CD4-positive, alpha-beta T cell treated with Interleukin-6 at 100 ng/mL for 8 hours (primary cell): ENCODE measurements at places on chromosomes 2 and 18.

GRCh38 chr2:191202881-191203397 lies 42.3 kb upstream of the MYO1B start:
- DNase-seq, result no peak

- no peak for DNase-seq
Measured at GRCh38 chr18:61847164-61847791, 45.5 kb downstream of the RNF152 start.

DNA sequence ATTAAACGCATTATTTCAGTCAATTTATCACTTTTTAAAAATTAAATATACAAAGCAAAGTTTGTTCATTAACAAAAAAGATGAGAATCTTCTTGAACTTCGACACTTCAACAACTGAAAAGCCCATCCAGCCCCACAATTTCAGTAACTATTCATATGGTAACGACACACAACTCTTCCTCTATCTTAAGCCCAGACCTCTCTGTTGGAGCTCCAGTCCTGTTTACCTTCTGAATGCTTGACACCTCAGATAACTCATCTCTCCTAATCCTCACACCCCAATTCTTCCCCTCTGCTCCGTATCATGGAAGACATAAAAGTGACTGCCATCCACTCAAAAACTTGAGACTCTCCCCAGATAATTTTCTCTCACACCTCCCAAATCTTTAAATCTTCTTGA lies 12.6 kb downstream of the USP37 start:
- no peak for DNase-seq

DNA sequence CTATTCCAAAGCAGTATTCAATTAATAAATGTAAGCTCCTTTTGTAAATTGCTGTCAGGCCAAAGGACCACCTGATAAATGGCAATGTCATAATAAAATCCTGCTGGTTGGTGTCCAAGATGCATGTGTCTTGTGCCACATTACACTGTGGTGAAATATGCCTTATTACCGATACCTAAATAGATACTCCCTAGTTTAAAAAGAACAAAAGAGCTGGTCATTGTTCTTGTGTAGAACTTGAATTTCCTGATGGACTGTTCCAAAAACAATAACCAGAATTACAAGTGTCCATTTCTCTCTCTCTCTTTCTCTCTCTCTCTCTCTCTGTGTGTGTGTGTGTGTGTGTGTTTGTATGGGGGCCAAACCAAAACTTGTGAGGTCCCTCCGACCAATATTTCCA lies 13.8 kb upstream of the LPIN1 start:
- no peak for DNase-seq

DNA sequence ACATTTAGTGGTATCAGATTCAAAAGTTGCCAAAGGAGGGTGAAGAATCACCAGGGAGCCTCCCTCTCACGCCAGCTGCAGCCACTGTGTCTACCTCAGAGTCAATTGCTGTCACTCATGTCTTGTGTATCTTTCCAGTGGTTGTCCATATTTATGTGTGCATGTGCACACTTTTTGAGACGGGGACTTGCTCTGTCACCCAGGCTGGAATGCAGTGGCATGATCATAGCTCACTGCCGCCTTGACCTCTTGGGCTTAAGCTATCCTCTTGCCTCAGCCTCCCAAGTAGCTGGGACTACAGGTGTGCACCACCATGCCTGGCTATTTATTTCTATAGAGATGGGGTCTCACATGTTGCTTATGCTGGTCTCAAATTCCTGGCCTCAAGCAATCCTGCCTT lies 4.0 kb downstream of the MOCOS start:
- DNase-seq, result no peak

- no peak for DNase-seq
Measured at GRCh38 chr18:12032786-12033642, 51.7 kb downstream of the IMPA2 start.
